AG09309 (cell line): ENCODE measurements at places on chromosomes 11 and 22.

DNA sequence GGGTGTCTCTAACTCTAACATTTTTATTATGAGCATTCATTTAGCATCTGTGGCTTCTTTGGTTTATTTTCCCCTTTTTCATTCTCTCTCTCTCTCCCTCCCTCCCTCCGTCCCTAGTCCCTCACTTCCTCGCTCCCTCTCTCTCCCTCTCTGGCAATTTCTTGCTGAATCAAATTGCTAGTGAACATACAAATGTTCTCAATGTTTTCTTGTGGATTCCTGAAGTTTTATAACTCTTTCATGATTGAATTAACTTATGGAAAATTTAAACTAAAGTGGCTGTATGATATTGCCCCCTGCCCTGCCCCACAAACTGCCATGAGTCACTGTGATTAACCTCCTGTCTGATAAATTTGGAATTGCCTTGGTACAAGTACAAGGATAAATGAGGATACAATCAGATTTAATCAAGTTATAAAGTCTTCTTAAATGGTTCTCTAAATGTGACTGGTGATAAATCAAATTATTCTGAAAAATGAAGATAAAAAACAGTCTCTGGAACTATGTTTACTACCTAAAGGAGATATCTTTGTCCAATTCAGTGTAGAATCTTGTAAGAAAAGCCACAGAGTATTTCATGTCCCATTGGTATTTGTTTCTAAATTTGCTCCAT is 143.0 kb upstream of the PDGFD start:
- no peak for DNase-seq

- DNase-seq, result no peak
Measured at GRCh38 chr11:119149018-119149785, at the start of gene ABCG4. ABCG4 (plus strand) TSS chr11:119149052; CDS start chr11:119149966, 914 bp downstream.

GRCh38 chr22:17717708-17718107 is 56.6 kb downstream of the BID start:
- peak; percentile 63 for DNase-seq

DNA sequence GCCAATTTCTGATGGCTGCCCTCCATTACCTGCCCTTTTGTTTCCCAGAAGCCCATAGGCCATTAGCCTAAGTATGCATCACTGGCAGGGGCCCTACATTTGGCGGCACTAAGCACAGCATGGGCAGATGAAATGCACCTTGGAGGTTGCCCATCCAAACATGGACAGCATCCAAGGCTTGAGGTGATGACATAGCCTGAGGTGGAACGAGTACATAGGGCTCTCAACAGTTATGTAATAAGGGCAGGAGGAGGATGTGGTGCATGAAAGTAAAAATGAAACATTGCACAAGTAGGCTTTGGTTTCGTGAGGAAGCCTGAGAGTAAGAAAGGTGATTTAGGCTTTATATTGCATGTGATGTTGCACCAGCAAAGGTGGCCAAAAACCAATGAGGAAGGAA is 148.1 kb downstream of the FAM76B start:
- no peak for DNase-seq

- DNase-seq, result no peak
Measured at GRCh38 chr22:38406617-38407016, 48.4 kb downstream of the KCNJ4 start.

GRCh38 chr11:96465512-96465911 is 75.7 kb downstream of the JRKL start:
- no peak for DNase-seq

DNA sequence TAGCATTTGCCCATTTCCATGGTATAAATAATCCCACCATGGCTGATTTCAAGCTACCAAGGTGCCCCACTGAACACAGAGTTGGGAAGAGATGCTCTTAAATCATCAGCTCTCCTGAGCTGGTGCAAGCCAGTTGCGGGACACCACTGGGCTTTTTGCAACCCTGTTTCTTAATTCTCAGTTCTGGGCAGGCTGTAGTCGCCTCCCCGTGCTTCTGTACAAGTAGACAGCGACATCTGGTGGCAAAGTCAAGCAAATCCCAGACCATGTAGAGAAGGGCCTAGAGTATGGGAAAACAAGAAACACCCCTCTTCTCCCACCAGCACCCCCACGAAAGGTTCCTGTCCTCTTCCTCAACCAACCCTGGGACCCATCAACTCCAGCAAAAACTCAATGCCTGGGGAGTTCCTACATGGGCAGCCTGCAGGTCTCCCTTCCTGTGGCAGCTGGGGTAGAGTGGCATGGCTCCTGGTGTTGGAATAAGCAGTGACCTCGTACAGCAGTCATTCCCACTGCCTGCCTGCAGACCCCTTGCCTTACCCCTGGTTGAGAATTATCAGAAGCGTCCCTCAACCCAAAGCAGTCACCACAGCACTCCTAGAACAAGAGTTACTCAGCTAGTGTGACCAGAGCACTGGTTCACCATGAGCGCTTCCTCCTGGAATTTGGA is 68.4 kb downstream of the IGLL5 start:
- peak; percentile 39 for DNase-seq

GRCh38 chr11:115279813-115280761 is 224.1 kb downstream of the CADM1 start:
- DNase-seq, result no peak

GRCh38 chr11:12090761-12091258 is 19.6 kb upstream of the MICAL2 start:
- DNase-seq, result no peak

GRCh38 chr11:58685973-58686722 is 45.6 kb downstream of the GLYAT start:
- DNase-seq, result no peak

GRCh38 chr22:42033263-42034181 is 34.9 kb downstream of the WBP2NL start:
- DNase-seq, result no peak

GRCh38 chr22:44275631-44275995 is 37.1 kb downstream of the SHISAL1 start:
- DNase-seq, result no peak

DNA sequence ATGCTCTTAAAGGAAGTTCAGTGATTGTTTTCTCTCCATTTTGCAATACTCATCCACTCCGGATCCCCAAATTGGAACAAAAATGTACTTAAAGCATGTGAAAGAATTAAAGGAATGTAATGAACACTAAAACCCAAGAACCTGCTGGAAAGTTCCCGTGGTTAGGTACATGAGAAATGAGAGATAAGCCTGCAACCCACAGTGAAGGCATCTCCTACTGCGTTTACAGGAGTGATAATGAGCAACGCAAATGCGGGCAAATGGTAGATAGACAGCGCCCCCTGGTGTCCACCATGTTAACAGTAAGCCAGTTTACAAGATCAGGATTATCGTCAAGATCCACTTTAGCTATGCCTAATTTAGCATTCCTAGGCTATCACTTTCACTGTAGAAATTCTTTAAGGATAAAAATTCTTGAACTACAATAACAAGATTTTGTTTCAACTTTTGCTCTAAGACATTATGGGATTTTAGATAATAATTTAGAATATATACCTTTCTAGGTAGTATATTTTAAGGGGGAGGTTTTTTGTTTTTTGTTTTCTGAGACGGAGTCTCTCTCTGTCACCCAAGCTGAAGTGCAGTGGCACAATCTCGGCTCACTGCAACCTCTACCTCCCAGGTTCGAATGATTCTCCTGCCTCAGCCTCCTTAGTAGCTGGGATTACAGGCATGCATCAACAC is 29.9 kb downstream of the ALG9 start:
- peak; percentile 98 for DNase-seq

DNA sequence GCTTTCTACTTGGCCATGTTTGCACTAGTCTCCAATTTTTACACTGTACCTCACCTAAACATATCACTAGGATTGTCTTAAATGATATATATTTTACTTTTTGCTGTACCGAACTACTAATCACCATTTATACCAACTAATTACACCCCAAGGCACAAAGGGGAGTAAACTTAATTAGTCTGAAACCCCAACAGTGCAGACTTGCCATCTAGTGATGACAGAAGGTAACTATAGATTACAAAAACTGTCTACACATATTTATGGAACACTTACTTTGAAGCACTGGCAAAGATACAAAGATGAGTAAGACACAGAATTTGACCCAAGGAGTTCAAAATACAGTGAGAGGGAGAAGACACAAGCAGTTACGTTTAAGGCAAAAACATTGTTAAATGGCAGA is 139.7 kb downstream of the CNTN5 start:
- no peak for DNase-seq

DNA sequence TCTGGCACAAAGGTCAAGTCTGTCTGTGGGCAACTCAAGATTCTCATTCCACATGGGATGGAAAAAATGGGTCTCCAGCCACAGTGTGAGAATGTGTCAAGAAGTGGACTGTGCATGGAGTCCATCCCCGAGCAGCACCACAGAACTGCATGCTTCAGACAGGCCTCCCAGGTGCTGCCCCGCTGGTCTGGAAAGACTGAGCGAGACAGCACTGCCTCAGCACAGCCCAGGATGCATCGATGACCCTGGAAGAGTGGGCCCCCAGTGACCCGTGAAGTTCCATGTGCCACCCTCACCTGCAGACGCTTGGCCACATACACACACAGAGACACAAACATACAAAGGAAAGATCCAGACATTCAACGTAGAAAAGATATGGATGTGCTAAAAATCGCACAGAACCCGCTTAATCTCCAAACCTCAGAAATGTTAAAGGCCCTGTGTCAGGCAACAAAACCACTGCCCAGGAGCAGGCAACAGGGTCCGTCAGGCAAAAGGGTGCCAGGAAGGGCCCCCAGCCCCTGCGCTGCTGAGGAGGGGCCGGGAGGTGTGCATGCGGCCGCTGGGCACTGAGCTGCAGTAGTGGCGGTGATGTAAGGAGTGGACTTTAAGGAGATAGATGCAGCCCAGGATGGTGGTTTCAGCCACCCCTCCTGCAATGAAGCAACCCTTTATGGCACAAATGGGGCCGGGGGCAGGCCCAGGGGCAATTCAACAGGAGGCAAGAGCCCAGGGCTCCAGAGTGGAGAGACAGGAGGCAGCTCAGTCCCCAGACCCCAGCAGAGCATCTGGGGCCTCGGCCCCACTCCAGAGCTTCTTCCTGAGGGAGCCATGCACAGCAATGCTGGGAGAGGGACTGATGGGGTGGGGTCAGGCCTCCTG is 84.7 kb downstream of the DGCR2 start:
- DNase-seq, result no peak

DNA sequence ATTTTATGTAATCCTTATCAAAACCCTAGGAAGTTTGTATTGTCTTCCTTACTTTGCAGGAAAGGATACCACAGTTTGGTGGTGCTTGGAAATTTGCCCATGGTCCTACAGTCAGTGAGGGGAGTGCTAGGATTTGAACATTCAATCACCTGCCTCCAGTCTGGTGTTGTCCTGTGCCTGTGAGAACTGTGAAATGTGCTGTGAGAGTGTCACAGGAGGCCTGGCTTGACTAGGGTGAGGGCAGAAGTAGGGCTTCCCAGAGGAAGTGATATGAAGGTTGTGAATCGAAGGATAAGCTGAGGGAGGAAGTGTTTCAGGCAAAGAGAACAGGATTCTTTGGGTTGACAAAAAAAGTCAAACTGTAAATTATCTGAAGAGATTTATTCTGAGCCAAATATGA is 424.4 kb downstream of the TMEM135 start:
- no peak for DNase-seq

DNA sequence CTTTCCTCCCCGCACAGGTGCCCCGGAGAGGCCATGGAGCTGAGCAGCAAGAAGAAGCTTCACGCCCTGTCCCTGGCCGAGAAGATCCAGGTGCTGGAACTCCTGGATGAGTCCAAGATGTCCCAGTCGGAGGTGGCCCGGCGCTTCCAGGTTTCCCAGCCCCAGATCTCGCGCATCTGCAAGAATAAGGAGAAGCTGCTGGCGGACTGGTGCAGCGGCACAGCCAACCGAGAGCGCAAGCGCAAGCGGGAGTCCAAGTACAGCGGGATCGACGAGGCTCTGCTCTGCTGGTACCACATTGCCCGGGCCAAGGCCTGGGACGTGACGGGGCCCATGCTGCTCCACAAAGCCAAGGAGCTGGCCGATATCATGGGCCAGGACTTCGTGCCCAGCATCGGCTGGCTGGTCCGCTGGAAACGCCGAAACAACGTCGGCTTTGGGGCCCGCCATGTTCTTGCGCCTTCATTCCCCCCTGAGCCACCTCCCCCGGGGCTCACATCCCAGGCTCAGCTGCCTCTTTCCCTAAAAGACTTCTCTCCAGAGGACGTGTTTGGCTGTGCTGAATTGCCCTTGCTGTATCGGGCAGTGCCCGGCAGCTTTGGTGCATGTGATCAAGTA is 1.3 kb downstream of the TIGD3 start:
- no peak for DNase-seq

DNA sequence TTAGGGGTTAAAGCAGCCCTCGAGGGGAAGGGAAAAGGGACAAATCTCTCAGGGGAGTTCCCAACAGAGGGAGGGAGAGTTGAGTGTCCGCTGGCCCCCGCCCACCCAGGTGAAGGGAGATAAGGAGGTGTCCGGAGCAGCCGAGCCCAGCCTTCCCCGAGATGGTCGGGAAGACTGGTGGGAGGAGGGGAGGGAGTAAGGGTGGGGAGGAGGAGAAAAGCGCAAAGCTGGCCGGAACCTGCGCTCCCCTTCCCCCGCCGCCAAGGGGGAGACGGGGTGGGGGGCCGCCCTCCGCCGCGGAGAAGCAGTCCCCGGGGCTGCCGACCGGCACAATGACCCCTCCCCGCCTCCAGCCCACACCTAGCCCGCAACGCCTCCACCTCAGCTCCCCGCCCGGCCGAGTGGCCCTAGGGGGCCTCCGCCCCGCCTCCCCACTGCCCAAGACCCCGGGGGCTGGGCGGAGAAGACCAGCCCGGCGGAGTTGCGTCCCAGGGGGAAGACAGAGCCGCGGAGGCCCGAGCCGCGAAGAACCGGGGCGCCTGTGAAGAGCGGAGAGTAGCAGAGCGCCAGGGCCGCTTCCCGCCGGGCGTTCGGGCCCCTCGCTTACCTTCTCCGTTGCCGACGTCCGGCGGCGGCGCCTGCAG is 479 bp downstream of the RSF1 start:
- DNase-seq, result no peak

DNA sequence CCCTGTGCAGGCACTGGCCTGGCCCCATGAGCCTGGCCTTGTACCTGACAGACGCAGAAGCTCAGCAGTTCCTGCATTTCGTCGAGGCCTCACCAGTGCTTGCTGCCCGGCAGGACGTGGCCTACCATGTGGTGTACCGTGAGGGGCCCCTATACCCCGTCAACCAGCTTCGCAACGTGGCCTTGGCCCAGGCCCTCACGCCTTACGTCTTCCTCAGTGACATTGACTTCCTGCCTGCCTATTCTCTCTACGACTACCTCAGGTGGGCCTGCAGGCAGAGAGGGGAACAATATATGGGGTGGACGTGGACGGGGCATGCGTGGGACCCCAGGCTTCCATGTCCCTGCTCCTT is 4.9 kb downstream of the LARGE2 start:
- DNase-seq, result no peak

DNA sequence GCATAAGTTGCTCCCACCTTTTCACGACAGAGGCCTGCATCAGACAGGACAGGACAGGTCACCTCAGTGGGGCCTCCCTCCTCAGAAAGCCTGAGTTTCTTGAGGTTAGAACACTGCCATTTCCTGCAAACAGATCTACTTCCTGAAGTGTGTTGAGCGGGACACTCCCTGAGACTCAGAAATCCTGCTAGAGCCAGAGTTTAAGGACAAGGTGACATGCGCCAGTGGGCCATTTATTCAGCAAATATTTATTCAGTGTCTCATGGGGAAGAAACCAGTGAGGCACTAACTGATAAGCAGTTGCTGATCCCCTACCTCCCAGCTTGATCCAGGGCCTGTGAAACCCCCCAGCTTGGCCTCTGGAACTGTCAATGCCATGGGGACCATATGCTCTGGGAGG is 454.6 kb downstream of the SOX6 start:
- DNase-seq, result no peak

GRCh38 chr22:17477391-17477833 is 85.9 kb upstream of the SLC25A18 start:
- DNase-seq, result no peak

- no peak for DNase-seq
Measured at GRCh38 chr11:35302398-35302797, 117.0 kb downstream of the SLC1A2 start.

- DNase-seq, result no peak
Measured at GRCh38 chr22:36778020-36778419, 2.1 kb upstream of the IFT27 start.
